Upper lobe of left lung (tissue), 6 donors: ENCODE measurements at places on chromosomes 12 and 14. TPM values are rescaled to one million over a fixed set of nuclear protein-coding genes. Genes with fewer than 3 reads are reported as not detected.

Gene DLST
- 81.3 TPM for total RNA-seq

DNA sequence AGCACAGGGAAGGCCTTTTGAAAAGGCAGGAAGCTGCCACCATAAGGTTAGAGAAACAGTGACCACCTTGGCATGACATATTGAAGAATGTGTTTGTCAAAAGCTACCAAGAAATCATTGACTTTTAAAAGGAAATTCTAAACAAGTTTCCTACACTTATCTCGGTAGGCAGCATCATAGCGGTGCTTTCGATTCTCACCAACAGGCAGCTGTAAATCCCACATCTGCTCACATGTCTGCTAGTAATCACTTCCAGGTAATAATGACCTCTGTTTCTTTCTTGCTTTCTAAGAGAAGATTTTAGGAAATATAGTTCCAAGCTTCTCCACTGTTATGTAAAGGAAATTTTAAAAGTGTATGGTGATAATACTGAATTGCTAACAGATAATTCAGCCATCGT, 821.1 kb upstream of the FOXG1 start:
- no peak overlapping the region for H3K4me3 ChIP-seq
- no peaks in the 10 kb centered on the region for H3K27me3 ChIP-seq
- H3K36me3 ChIP-seq, result no peaks in the 10 kb centered on the region
- H3K4me1 ChIP-seq, result no peaks in the 10 kb centered on the region
- no peak overlapping the region for H3K27ac ChIP-seq

Gene TBC1D30
- total RNA-seq, result 15.7 TPM

DNA sequence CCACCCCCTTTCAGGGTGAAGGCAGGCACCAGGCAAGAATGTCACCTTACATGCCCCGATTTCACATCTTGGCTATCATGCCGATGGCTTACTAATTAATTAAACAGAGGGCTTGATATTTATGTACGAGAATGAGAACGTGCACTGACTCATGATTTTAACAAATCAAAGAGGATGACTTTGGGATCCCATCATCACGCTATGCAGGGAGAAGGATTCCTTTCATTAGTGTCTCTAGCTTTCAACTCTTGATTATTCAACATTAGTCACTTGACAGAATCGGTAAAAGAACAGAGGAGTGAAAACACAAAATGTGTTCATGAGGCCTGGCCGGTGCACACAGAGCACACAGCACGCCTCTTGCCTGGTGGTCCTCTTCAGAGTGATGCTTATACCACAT, 80.6 kb downstream of the PRKAB1 start:
- no peaks in the 10 kb centered on the region for H3K36me3 ChIP-seq
- no peaks in the 10 kb centered on the region for H3K4me1 ChIP-seq
- H3K27me3 ChIP-seq, result no peaks in the 10 kb centered on the region
- no peak for DNase-seq

Gene C3AR1
- total RNA-seq, result 12.8 TPM

GRCh38 chr14:52380294-52380693, 66.2 kb downstream of the PTGER2 start:
- no peaks in the 10 kb centered on the region for H3K36me3 ChIP-seq
- H3K4me1 ChIP-seq, result no peaks in the 10 kb centered on the region
- no peaks in the 10 kb centered on the region for H3K27me3 ChIP-seq
- no peak overlapping the region for H3K4me3 ChIP-seq

DNA sequence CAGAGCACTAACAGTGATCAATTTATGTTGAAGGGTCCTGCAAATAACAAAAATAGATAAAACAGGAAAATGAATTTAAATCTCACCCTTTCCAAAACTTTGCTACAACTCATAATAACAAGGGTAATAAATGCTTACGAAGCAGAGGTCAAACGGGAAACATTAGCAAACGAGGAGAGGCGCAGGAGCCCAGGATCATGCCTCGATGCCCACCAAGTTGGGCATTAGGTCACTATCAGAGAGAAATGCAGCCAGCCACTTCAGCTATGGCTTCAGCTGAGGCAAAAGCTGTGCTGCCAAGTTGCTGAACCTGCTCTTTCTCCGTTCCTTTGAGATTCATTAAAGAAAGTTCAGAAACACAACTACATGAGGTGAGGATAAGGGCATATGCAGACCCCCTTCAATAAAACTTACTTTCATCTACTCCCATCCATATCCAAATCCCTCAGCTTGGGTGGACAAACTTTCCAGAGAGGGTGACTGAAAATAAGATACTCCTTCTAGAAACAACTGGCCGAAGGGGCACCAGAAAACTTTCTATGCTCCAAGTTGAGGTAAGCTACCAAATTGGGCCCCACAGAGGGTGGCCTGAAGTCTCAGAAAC, 7.9 kb downstream of the NKX2-1 start:
- H3K4me1 ChIP-seq, result no peaks in the 10 kb centered on the region
- H3K36me3 ChIP-seq, result no peaks in the 10 kb centered on the region
- no peaks in the 10 kb centered on the region for H3K27me3 ChIP-seq
- DNase-seq, result no peak
